ENCODE measurements at places on chromosomes 5 and 9. TPM values are rescaled to one million over a fixed set of nuclear protein-coding genes. Genes with fewer than 3 reads are reported as not detected.

GRCh38 chr9:100111235-100111634, 12.2 kb downstream of the INVS start:
- H3K27ac ChIP-seq = no peak overlapping the region
- no peaks in the 10 kb centered on the region for H3K4me1 ChIP-seq
- H3K4me3 ChIP-seq = no peak overlapping the region
- DNase-seq = no peak
- no peaks in the 10 kb centered on the region for H3K27me3 ChIP-seq
- H3K36me3 ChIP-seq = peaks cover 27% of the 10 kb centered on the region

- H3K4me1 ChIP-seq = no peaks in the 10 kb centered on the region
- H3K27ac ChIP-seq = no peak overlapping the region
- no peaks in the 10 kb centered on the region for H3K36me3 ChIP-seq
- no peak overlapping the region for H3K4me3 ChIP-seq
Measured at GRCh38 chr5:59418808-59419207, 474.7 kb downstream of the PDE4D start.

- DNase-seq = no peak
- H3K36me3 ChIP-seq = no peaks in the 10 kb centered on the region
- no peaks in the 10 kb centered on the region for H3K27me3 ChIP-seq
- H3K4me1 ChIP-seq = no peaks in the 10 kb centered on the region
Measured at GRCh38 chr5:174119468-174119881, 74.0 kb downstream of the NSG2 start.

DNA sequence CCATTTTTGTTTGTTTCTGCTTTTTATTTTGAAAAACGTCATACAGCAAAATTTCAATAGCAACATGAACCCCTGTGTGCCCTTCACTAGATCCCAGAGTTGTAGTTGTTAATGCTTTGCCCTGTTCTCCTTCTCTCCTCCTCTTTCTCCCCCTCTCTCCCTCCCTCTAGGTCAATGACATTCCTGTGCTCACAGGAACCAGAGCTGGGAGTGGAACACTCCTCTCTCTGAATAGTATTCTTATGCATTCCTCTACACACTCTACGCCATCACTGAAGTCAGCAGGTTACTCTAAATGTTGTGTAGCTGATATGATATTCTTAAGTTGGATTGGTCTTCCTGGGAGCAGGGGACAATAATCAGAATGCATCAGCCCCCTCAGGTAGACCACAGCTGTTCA, 243.4 kb downstream of the SYK start:
- no peak overlapping the region for H3K27ac ChIP-seq
- no peaks in the 10 kb centered on the region for H3K36me3 ChIP-seq
- peaks cover 20% of the 10 kb centered on the region for H3K27me3 ChIP-seq
- no peak for DNase-seq
- H3K4me1 ChIP-seq = peaks cover 7% of the 10 kb centered on the region

- H3K27ac ChIP-seq = peak overlapping the region; percentile 73
- peaks cover 16% of the 10 kb centered on the region for H3K36me3 ChIP-seq
- peak; percentile 18 for DNase-seq
- peak overlapping the region; percentile 32 for H3K4me3 ChIP-seq
Measured at GRCh38 chr9:3479514-3480352, 46.1 kb downstream of the RFX3 start.

- peaks cover 4% of the 10 kb centered on the region for H3K27me3 ChIP-seq
- H3K36me3 ChIP-seq = no peaks in the 10 kb centered on the region
- no peak for DNase-seq
- no peak overlapping the region for H3K27ac ChIP-seq
- no peak overlapping the region for H3K4me3 ChIP-seq
Measured at GRCh38 chr5:158751961-158752655, 347.6 kb downstream of the EBF1 start.

GRCh38 chr9:99112750-99113413, 8.0 kb downstream of the TGFBR1 start:
- H3K4me1 ChIP-seq = peaks cover 85% of the 10 kb centered on the region
- peak; percentile 79 for DNase-seq
- H3K4me3 ChIP-seq = peak overlapping the region; percentile 76
- H3K36me3 ChIP-seq = no peaks in the 10 kb centered on the region
- H3K27ac ChIP-seq = peak overlapping the region; percentile 69

- H3K36me3 ChIP-seq = peaks cover 20% of the 10 kb centered on the region
- no peak for DNase-seq
- peak overlapping the region; percentile 99 for H3K4me3 ChIP-seq
- peak overlapping the region; percentile 92 for H3K27ac ChIP-seq
- peaks cover 22% of the 10 kb centered on the region for H3K4me1 ChIP-seq
- H3K27me3 ChIP-seq = no peaks in the 10 kb centered on the region
Measured at GRCh38 chr9:92325991-92326500, 293 bp downstream of the CENPP start.

- no peaks in the 10 kb centered on the region for H3K36me3 ChIP-seq
- no peak overlapping the region for H3K4me3 ChIP-seq
- peaks cover 4% of the 10 kb centered on the region for H3K27me3 ChIP-seq
Measured at GRCh38 chr5:115977096-115977495, 14.8 kb downstream of the LVRN start.

- no peak for DNase-seq
- no peaks in the 10 kb centered on the region for H3K27me3 ChIP-seq
- no peak overlapping the region for H3K27ac ChIP-seq
Measured at GRCh38 chr9:105119156-105119555, 125.3 kb upstream of the SLC44A1 start.

DNA sequence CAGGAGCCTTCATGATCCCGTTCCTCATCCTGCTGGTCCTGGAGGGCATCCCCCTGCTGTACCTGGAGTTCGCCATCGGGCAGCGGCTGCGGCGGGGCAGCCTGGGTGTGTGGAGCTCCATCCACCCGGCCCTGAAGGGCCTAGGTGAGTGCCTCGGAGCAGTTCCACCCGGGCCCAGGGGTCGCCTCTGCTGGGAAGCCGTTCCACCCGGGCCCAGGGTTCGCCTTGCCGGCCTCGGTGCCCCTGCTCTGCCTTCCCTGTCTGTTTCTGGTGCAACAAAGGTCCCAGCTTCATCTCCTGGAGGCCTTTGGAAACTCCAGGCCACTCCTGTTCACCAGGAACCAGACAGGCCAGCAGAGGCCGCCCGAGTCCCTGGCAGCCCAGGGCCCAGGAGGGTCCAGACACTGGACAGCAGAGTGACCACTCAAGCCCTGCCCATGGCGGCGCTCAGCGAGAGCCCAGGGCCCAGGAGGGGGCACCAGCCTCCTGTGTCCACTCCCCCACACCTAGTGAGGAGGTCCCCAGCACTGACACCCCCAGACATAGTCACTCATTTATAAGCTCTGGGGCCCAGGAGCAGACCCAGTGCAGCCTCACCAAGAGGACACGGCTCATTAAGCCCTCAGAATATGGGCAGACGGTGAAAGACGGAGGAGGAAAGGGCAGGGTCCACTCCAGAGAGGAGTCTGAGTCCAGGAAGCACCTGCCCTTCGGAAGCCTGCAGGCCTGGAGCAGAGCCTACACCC, 7.5 kb downstream of the SLC6A19 start:
- no peak overlapping the region for H3K27ac ChIP-seq
- no peak overlapping the region for H3K4me3 ChIP-seq
- H3K27me3 ChIP-seq = no peaks in the 10 kb centered on the region
- no peaks in the 10 kb centered on the region for H3K4me1 ChIP-seq
- no peaks in the 10 kb centered on the region for H3K36me3 ChIP-seq
- no peak for DNase-seq

GRCh38 chr9:96858018-96858573, 3.8 kb upstream of the ZNF782 start:
- H3K36me3 ChIP-seq = no peaks in the 10 kb centered on the region
- H3K27ac ChIP-seq = no peak overlapping the region
- H3K4me1 ChIP-seq = peaks cover 18% of the 10 kb centered on the region
- H3K27me3 ChIP-seq = no peaks in the 10 kb centered on the region

- H3K27me3 ChIP-seq = no peaks in the 10 kb centered on the region
- no peak overlapping the region for H3K4me3 ChIP-seq
- H3K27ac ChIP-seq = no peak overlapping the region
- H3K4me1 ChIP-seq = peaks cover 5% of the 10 kb centered on the region
- no peak for DNase-seq
Measured at GRCh38 chr9:131181091-131181681, 55.8 kb downstream of the NUP214 start.

GRCh38 chr5:74392711-74393351, 247.7 kb downstream of the ENC1 start:
- no peaks in the 10 kb centered on the region for H3K4me1 ChIP-seq
- no peak overlapping the region for H3K4me3 ChIP-seq
- H3K27ac ChIP-seq = no peak overlapping the region
- H3K27me3 ChIP-seq = peaks cover 2% of the 10 kb centered on the region
- no peak for DNase-seq

- no peak for DNase-seq
- no peak overlapping the region for H3K27ac ChIP-seq
- H3K4me3 ChIP-seq = no peak overlapping the region
- H3K27me3 ChIP-seq = no peaks in the 10 kb centered on the region
- H3K36me3 ChIP-seq = peaks cover 30% of the 10 kb centered on the region
- H3K4me1 ChIP-seq = no peaks in the 10 kb centered on the region
Measured at GRCh38 chr9:96644137-96644536, 11.0 kb downstream of the PRXL2C start.

DNA sequence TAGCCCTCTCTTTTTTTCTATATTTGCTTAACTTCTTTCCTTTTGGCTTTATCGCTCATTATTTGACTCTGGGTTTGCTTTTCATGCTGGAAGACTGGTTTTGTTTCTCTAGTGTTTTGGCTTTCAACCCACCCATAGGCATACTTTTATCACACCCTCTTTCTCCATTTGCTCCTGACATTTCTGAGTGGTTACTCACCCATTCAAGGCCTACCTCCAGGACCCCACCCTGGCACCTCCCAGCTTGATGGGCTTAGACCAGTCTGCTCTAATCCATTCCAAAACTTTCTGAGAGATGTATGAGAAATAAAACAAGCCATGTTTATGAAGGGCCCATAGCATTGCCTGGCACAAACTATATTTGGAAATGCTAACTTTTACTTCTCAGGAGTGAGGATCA, 18.1 kb downstream of the C6 start:
- H3K27me3 ChIP-seq = no peaks in the 10 kb centered on the region
- no peak for DNase-seq
- no peaks in the 10 kb centered on the region for H3K36me3 ChIP-seq
- H3K4me3 ChIP-seq = no peak overlapping the region
- H3K4me1 ChIP-seq = no peaks in the 10 kb centered on the region
- H3K27ac ChIP-seq = no peak overlapping the region

- H3K27me3 ChIP-seq = no peaks in the 10 kb centered on the region
- H3K4me1 ChIP-seq = no peaks in the 10 kb centered on the region
- H3K36me3 ChIP-seq = no peaks in the 10 kb centered on the region
- H3K4me3 ChIP-seq = no peak overlapping the region
- no peak for DNase-seq
Measured at GRCh38 chr9:134930398-134930797, 12.7 kb upstream of the FCN1 start.

DNA sequence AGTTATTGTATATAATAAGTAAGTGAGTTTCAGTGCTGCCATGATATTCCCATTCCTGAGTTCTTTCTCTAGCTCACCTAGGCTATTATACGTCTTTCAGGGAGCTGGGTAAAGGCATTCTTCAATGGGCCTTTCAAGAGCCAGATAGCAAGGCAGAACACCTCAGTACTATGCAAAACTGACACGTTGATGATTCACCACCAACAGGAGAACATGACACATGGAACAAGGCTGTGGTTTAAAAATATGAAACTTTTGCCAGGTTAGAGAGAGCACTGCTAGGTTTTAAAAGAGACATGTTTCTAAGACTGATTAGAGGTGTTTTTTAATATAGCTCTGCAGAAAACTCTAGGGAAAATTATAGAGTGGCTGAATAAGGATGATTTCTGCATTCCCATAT, 95.9 kb downstream of the UGCG start:
- H3K4me1 ChIP-seq = no peaks in the 10 kb centered on the region
- no peak overlapping the region for H3K27ac ChIP-seq
- no peaks in the 10 kb centered on the region for H3K27me3 ChIP-seq
- no peak for DNase-seq
- no peak overlapping the region for H3K4me3 ChIP-seq

DNA sequence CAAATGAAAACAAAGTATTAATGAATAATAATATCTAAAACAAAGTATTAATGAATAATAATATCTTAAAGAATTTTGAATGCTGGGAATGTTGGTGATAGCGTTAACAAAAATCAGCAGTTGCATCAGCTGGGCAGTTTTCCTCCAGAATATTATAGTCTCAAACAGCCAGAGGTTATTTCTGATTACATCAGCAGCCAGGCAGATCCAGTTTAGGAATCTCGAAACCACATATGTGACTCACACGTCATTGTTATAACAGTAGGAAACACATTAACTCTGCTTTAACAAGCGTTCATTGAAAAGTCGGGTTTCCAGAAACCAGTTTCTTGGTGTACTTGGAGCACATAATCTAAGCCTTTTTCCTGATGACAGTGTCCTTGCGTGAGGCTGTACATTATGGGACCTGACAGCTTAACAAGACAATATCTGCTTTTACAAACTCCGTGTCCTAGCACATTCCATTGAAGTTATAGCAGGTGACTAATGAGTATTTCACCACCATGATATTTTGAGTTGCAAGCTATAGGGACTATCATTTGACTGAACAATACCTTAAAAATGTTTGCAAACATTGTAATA, 559.5 kb upstream of the KLF4 start:
- no peaks in the 10 kb centered on the region for H3K36me3 ChIP-seq
- H3K27ac ChIP-seq = no peak overlapping the region
- H3K4me1 ChIP-seq = no peaks in the 10 kb centered on the region
- no peak for DNase-seq
- H3K27me3 ChIP-seq = no peaks in the 10 kb centered on the region
- no peak overlapping the region for H3K4me3 ChIP-seq

- no peaks in the 10 kb centered on the region for H3K27me3 ChIP-seq
- no peaks in the 10 kb centered on the region for H3K4me1 ChIP-seq
- DNase-seq = no peak
Measured at GRCh38 chr9:133935328-133936005, 56.7 kb downstream of the VAV2 start.

DNA sequence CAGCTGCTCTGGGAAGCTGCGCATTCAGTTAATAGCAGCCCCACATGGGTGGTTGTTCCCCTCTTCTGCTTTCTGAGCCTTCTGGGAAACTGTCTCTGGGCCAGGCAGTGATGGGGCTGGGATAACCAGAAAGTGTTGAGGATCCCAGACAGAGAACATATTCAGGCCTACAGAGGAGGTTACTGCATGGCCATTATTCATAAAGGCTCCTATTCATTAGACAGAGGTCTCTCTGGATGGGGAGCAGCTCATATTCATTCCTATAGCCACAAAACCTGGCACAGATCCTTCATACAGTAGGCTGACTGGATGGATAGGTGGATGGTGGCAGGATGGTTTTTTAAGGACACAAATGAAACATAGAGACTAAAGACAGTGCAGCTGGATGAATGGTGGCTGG, 76.3 kb downstream of the HSPA4 start:
- no peak overlapping the region for H3K4me3 ChIP-seq
- no peak for DNase-seq
- H3K4me1 ChIP-seq = no peaks in the 10 kb centered on the region
- no peak overlapping the region for H3K27ac ChIP-seq
- no peaks in the 10 kb centered on the region for H3K36me3 ChIP-seq

Gene SLIT3
- total RNA-seq = not detected

Gene FOXB2
- total RNA-seq = not detected

Gene LVRN
- total RNA-seq = not detected

Gene WDR31
- 0.22 TPM for total RNA-seq

Data from CD4-positive, CD25-positive, alpha-beta regulatory T cell (primary cell).